ENCODE measurements at places on chromosomes 6 and 20.

DNA sequence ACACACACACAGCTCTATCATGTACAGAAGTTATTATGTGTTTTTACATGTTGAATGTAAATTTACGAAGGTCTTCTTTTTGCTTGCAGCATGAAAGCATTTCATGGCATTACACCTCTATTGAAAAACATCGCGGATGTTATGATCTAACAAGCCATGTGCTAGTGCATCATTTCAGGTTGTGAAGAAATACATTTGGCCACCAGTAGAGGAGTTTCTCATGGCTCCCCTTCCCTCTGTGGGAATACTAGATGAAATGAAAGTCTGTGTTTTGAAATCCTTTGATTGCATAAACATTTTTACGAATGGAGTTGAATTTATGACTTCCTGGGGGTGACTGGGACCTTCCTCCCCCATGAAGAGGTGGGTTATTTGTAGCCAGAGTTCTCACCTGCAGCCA lies 17.7 kb downstream of the MAS1 start:
- no peak for DNase-seq

GRCh38 chr20:50394569-50394968 lies 115.6 kb upstream of the PTPN1 start:
- no peak for DNase-seq

DNA sequence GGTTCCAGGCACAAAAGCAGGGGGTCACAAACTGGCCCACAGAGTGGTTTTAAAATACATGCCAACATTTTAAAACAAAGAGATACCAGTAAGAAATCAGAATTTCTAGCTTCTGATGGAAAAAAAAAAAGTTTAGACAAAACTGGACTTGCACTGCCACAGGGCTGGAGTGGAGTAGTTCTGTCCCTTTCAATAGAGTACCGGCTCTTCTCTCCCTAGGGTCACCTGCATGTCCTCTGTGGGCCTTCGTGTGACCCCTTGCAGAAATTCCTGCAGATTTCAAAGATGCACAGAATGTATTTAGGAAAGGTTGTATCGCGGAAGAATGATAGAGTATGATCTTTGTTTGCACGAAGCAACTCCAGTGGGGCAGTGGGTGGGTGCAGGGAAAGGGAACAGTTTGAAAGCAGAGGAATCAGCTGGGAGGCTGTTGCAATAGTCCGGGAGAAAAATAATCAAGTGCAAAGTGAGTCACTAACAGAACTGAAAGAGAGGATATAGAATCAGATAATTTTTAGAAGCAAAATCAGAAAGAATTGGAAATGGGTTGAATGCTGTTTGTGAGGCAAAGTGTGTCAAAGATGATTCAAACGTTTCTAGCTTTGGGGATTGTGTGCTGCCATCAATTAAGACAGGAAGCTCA lies 97.3 kb upstream of the STXBP5 start:
- DNase-seq: no peak

DNA sequence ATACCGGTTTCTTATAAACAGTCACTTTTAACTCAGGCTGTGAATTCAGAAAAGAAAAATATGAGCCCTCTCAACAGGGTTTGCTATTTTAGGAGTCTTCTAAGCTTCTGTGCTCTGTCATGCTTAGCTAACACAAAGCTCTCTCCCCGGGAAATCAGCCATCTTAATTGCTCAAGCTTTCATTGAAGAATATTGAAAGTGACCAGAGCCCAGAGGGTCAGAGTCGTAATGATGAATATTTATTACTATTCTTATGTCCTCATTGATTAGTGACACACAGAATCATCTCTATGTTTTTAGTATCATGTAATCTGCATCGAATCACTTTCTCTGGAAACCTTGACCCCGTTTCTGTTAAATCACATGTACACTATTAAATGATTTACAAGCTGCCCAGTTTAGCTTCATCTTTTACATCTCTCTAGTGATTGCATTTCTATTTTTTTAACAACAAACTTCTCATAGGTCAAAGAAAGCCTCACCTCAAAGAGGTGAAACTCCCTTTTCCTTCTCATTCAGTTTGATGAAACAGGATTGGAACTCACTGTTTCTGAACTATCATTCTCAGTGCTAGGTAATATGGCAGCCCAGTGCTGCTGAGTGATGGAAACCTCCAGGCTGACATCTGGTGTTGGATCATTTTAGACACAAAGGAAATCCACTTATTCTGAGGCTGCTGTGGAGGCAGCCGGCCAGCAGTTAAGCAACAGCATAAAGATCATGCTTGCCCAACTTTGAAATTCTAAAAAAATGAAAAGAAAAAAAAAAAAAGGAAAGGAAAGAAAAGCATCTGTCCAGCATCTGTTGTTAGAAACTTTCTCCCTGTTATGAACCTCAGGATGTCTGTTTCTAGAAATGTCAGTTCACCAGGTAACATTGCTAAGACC lies 96.3 kb downstream of the RFPL4B start:
- no peak for DNase-seq

DNA sequence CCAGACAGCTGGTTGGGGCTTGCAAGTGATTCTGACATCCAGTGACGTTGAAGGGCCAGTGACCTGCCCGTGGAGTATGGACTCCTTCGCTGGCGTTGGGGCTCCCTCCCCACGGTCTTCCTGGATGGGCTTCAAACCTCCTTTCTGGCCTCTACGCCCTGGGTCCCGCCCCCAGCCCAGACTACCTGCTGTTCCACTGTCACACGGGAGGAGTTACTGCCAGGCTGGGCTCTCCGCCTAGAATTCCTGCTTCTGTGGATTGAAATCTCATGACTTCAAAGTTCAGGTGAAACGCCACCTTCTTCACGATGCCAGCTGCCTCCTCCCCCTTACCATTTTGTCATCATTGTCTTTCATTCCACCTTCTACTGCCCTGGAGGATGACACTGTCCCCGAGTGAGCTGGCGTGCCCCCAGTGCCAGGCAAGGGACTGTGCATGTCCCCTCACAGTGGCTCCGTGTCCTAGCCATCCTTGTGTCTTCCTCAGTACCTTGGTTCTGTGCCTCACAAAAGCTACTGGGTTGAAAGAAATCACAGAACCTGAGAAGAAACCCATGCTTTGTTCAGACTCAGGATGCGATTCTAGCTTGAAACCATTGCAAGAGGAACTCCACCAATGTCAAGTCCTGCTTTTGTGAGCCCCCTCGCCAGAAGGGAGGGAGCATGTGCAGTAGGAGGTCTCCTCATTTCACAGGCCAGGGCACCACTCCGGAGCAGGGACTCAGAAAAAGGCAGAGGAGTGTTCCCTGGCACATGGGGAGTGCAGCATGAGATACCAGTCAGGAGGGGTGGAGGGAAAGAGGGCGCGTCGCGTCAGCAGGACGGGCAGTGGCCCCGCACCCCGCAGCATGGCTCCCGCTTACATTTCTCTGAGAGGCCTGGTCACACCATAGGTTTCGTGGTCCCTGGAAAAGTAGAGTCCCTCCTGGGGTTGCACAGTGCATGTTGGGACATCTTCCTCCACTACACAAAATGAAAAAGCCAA lies 11.0 kb upstream of the IRF4 start:
- DNase-seq: no peak

DNA sequence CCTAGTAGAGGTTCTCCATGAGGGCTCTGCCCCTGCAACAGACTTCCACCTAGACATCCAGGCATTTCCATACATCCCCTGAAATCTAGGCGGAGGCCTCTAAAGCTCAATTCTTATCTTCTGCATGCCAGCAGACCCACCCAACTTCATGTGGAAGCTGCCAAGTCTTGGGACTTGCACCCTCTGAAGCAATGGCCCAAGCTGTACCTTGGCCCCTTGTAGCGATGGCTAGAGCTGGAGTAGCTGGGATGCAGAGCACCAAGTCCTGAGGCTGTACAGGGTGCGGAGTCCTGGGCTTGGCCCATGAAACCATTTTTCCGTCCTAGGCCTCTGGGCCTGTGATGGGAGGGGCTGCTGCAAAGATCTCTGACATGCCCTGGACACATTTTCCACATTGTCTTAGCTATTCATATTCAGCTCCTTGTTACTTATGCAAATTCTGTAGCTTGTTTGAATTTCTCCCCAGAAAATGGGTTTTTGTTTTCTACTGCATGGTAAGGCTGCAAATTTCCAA lies 17.4 kb upstream of the ELOVL5 start:
- DNase-seq: no peak

GRCh38 chr20:2295886-2296515 lies at the start of gene TGM3:
Gene TGM3 (plus strand): TSS chr20:2296001. CDS start chr20:2296064, 63 bp downstream.
- no peak for DNase-seq

- no peak for DNase-seq
Observed at GRCh38 chr20:60232380-60232779, 274.2 kb downstream of the CDH26 start.

DNA sequence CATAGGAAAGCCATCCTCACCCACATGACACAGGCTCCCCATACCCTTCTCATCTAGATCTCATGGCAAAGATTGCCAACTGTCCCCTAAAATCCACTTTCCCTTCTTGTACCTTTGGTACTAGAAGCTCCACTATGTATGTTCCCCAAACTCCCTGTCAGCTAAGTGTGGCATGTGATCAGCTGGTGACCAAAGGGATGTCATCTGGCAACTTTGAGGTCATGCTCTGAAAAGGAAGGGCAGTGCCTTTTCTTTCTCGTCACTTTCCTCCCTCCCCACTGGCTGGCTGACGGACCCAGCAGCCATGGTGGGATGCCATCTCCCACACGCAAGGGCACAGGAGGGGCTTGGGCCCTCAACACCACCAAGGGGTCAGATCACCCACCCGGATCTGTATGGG lies 23.8 kb upstream of the TAF8 start:
- no peak for DNase-seq

DNA sequence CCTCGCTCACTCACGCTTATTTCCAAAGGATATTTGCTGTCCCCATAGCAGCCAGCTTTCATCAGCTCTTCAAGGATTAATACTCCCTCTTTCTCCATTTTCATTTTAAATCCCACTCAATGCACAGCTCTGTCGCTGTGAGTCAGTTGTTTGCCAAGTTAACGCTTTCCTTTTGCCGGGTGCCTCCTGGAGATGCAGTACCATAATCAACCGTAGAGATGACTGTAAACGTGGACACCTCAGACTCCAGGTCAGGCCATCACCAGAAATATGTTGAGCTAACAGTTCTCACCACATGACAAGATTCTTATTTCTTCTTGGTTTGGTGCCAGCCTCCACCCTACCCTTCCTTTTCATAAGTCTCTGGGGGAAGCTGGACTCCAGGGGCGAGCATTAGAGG lies 66.6 kb upstream of the TAB2 start:
- DNase-seq: no peak

- DNase-seq: no peak
Observed at GRCh38 chr6:109076377-109076776, 18.3 kb downstream of the SESN1 start.

DNA sequence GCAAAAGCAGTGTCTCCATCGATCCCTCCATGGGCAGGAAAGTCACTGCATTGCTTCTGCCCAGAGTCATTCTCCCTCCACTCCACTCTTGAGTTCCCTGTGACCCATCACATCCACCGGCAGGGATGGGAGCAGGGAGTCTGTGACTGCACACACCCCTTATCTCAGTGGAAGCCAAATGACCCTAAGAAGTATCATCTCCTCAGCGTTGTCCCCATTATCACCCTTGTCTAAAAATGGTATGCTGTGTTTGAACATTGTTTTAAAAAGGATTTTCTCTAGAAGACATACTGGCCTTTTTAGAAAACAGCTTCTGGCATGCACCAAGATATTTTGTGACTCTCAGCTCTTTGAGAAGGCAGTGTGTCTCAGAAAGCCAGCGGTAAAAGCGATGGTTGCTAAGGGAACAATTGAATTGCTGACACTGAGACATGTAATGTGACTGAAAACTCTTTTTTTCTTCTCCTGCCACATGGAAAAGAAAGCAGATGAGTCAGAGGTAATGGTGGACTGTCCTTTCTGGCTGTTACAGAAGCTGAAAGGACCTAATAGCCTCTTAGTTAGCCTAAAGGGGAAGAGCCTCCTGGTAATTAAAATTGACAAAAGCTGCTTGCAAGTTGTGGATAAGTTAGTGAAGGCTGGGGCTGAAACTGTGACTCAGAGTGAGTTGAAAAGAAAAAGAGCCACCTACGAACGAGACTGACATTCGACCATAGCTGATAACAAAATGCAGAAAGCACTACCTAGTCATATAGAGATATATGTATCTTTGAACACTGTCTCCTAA lies 120.5 kb downstream of the MAP3K7 start:
- DNase-seq: no peak

- DNase-seq: no peak
Observed at GRCh38 chr6:15170126-15170525, 75.7 kb upstream of the JARID2 start.

- no peak for DNase-seq
Observed at GRCh38 chr6:168004023-168004422, 6.6 kb downstream of the KIF25 start.

DNA sequence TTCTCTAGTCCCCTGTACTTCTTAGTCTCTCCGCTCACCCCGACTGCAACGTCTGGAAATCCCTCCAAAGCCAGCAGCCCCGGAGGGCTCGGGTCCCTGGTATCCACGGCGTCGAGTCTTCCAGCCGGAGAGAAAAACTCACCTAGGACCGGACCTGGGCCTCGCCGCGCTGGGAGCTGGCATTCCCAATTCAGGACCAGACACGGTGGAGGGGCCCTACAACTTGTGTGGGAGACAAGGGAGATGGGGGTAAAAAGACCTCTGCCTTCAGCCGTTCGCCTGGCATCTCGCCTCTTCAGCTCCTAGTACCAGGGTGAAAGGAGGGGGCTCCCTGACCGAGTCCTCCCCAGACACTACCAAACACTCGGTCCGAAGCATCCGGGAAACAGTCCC lies 64.3 kb downstream of the GPX5 start:
- DNase-seq: no peak

- DNase-seq: no peak
Observed at GRCh38 chr20:10558635-10559187, 115.1 kb downstream of the JAG1 start.

GRCh38 chr20:51132279-51132678 lies 109.4 kb upstream of the KCNG1 start:
- no peak for DNase-seq

DNA sequence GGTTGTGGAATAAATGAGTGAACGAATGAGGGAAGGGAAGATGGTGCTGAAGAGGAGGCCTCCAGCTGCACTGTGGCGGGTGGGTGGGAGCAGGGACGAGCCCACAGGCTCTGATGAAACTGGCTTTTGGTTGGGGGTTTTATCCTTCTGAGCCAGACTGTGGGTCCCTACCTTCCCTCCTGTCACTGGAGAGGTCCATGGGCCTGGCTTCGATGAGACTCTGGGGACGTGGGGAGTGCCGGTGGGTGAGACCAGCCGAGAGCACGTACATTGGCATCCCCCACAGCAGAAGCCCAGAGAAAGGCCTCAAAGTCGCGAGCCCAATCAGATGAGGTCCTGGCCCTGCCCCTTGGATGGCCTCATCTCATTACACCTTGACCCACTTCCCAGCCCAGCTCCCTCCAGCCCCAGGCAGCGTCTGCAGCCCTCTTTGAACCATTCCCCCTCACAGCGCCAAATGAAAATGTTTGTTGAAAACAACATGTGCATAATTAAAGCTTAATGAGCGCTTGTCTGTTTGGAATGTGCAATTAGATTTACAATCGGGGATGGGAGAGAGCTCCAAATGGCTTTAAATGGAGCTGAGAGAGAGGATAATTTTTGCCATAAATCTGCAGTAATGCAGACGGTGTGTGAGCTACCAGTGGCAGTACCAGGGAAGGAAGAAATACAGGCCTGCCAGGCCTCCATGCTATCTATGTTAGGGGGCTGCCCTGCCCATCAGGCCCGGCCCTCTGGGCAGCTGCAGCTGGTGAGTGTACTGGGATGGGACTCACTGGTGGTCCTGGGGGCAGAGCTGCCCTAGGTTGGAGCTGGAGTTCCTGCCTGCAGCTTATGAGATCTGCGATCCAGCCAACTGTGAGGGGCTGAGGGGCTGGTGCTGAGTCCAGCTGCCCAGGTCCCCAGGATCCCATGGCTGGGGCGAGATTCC lies 47.2 kb downstream of the TOX2 start:
- DNase-seq: no peak

Measured in stimulated activated CD8-positive, alpha-beta memory T cell treated with anti-CD3 and anti-CD28 coated beads, Interleukin-12 subunit alpha, Interleukin-12 subunit beta, amount 100 ng/mL, for 4 hours (primary cell).